ENCODE measurements at places on chromosomes 6 and 20.

DNA sequence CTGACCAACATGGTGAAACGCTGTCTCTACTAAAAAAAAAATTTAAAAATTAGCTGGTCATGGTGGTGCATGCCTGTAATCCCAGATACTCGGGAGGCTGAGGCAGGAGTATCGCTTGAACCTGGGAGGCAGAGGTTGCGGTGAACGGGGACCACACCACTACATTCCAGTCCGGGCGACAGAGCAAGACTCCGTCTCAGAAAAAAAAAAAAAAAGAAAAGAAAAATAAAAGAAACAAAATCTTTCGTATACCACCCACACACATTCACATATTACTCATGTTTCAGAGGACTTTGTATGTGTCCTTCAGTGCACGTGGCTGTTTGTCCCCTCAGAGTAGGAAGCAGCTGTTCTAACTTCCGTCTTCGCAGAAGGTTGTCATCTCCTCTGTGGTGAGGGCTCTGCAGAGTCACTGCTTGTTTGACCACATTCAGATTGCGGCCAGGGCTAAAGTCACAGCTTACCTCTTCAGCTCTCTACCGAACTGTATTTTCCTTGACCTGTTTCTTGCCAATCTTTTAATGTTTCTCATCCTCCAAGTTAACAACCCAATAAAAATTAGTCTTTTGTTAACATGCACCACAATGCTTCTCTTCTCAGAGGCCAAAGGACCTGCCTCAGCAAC is 36.6 kb upstream of the HIVEP1 start:
- DNase-seq = no peak

GRCh38 chr6:164370773-164371172 is 938.6 kb downstream of the C6orf118 start:
- no peak for DNase-seq

GRCh38 chr20:504632-505075 is 38.9 kb downstream of the CSNK2A1 start:
- DNase-seq = no peak

GRCh38 chr6:24126586-24127192 is 674 bp downstream of the NRSN1 start:
- DNase-seq = peak; percentile 5

DNA sequence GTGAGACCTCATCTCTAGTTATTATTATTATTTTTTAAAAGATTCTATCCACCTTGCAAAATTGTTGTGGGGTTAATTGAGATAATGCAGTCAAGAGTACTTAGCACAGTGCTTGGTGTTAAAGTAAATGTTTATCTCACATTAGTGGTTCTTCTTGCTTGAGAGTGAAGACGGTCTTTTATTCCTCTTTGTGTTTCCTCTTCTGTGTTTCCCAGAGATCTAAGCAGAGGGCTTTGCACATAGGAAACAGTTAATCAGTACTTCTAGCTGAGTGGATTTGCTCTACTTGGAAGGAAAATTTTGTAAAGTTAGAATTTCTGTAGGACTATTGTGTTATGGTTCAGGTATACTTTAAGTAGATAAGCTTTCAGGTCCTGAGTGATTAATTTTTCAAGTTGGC is 3.5 kb downstream of the ARMC2 start:
- no peak for DNase-seq

DNA sequence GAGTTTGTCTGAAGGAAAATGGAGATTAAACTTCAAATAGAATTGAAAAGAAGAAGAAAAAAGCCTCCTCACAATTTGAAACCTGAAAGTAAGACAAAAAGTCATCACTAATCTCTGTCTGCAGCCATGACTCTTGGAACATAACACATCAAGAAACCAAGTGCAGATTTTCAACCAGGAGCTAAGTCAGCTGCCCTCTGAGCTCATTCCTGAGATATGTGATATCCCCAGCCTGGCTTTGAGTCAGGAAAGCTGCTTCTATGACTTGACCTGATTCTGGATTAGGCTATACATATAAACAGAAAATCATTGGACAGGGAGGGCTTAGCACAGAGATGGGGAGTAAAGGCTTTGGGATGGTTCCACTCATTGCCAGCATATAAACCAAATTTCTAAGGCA is 891.4 kb downstream of the TFAP2A start:
- no peak for DNase-seq

- no peak for DNase-seq
These were observed 174.9 kb downstream of the QKI start for GRCh38 chr6:163589387-163589786.

GRCh38 chr20:2797136-2797983 is 3.1 kb downstream of the CPXM1 start:
- DNase-seq = no peak

- no peak for DNase-seq
These were observed 56.6 kb upstream of the ERVFRD-1 start for GRCh38 chr6:11168091-11168635.

DNA sequence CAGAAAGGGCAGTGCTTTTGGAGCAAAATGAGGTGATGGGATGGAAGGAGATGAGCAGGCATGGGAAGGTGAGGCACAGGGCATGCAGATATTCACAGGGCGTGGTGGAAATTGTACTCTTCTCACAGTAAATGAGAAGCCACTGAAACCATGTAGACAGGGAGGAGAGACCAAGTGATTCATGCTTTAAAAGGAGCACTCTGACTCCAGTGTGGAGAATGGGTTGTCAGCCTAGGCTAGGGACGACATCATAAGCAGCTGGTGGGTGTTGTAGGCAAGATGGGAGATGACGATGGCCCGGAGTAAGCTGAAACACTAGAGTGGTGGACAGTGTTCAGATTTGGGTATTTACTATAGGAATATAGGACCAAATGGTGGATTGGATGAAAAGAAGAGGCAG is 18.4 kb downstream of the PDE7B start:
- no peak for DNase-seq

DNA sequence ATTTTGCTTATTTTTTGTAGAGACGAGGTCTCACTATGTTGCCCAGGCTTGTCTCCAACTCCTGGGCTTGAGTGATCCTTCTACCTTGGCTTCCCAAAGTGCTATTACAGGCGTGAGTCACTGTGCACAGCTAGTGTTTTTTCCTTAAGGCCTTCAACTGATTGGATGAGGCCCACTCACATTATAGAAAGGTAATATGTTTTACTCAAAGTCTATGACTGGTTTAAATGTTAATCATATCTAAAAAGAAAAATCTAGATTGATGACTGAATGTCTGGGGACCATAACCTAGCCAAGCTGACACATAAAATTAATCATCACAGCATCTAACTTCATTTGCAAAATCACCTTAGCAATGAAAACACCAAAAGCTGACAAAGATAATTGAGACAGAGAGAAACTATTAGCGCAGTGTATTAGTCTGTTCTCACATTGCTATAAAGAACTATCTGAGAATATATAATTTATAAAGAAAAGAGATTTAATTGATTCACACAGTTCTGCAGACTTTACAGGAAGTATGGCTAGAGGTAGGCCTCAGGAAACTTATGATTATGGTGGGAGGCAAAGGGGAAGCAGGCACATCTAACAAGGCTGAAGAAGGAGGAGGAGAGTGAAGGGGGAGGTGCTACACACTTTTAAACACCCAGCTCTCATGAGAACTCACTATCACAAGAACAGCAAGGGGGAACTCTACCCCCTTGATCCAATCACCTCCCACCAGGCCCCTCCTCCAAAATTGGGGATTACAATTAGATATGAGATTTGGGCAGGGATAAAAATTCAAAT is 66.8 kb upstream of the ARHGAP18 start:
- no peak for DNase-seq

GRCh38 chr6:56582236-56582635 is 60.5 kb downstream of the DST start:
- DNase-seq = no peak

DNA sequence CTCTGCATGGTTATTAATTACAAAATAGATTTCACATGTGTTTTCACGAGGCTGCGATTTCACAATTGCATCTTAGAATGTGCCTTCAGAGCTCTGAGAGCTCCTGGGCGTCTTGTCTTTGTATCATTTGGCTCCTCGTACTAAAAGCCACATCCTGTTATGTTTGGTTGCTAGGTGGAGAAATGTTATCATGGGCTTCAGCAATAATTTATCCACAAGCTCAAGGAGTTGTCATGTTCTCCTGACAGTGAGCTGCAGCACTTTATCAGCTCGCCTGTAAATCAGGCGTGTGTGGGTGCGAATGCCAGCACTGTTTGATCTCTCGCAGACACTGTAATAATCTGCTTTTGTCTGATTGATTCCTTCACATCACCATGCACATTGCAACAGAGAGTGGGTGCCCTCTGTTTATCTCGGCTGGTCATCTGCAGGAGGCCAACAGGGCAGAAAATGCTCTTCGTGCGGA is 218.6 kb upstream of the ZFP64 start:
- peak; percentile 51 for DNase-seq

- no peak for DNase-seq
These were observed 26.3 kb upstream of the PLCG1 start for GRCh38 chr20:41110930-41111577.

DNA sequence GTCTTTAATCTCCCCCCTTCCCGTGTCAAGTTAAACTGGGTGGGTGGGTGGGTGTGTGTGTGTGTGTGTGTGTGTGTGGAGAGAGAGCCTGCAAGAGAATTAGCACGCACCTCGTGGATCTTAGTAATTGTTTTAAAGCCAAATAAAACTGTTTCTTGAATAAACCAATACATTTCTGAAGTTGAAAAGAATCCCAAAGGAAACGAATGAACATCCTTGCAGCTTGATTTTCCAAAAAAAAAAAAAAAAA is 381 bp upstream of the BICRAL start:
- no peak for DNase-seq

GRCh38 chr20:3681931-3682781 is at the start of gene ADAM33:
Gene ADAM33 (minus strand): TSS chr20:3682010. CDS start chr20:3682004, 6 bp downstream.
- no peak for DNase-seq

DNA sequence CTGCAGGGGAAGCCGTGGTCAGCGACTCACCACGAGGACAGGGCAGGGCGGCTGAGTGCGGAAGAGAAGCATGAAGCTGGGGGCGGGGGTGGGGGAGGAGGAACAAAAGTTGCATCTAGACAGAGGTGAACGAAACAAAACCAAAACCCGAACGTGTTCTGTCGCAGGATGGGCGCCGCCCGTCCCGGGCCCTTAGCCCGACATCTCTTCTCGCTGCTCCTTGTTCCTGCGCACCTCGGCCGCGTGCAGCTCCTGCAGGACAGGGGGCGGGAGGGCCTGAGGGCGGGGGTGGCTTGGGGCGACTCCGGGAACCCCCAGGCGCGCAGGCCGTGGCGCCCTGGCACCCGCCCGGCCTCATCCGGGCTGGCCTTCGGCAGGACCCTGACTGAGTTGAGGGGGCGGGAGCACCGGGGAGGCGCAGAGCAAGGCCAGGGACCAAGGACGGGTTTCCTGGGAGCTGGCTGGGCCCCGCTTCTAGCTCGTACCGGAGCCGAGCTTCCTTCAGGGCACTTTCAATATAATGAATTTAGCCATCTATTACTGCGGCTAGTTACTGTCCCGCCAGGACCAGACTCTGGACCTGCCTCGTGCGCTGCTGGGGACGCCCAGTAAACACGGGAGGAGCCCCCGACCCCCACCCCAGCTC is 12.0 kb downstream of the STMN3 start:
- DNase-seq = peak; percentile 47

DNA sequence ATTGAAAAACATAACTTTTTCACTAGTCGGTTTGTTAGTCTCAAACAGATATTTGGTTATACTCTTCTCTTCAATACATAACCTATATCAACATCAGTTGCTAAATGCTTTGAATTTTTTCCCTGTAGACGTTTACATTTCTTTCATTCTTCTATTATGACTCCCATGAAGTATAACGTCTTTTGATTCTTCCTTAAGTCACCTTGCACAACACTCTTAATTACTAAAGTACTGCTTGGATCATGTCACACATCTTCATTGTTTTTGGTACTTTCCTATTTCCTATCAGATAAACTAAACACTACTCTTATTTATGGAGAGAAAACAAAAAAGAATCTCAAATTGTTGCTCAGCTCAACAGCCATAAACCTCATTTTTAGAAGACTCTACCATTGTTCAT is 23.0 kb upstream of the BMP5 start:
- DNase-seq = no peak

GRCh38 chr20:24378661-24379483 is 90.6 kb upstream of the SYNDIG1 start:
- no peak for DNase-seq

DNA sequence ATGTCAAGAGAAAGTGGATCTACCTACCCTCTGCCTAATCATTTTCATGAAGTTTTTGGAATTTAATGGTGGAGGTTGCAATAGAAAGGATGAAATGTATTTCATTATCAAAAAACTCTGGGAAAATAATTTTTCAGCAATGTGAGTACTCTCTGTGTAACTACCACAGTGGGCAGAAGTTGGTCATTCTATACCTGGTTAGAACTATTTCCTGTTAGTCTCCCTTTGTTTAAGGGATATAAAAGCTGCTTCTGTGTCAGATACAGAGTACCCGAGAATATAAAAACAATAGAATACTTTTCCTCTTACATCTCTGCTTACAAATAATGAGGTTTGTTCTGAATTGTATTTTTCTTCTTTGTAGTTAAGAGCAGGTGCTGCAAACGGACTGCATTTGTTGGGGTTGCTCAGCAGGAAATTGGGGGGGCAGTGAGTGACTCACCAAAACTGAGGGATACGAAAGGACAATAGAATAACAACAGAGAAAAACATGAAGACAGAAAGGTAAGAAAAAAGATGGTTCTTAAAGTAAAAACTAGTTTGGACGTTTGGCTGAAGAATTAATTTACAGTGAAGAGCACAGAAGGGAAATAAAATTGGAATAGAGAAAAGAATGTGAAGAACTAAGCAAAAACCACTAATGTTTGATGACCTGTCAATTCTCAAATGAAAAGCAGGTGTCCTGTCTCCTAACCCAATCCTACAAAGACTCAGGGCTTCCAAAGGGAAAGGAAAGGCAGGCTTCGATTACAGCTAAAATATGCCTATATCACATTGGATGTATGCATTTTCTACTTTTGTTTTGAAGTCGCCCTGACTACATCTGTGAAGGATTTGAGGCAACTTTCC is 703.1 kb downstream of the RFPL4B start:
- no peak for DNase-seq

- DNase-seq = no peak
These were observed 4.1 kb upstream of the DLL1 start for GRCh38 chr6:170294813-170295509.

- DNase-seq = no peak
These were observed 63.2 kb downstream of the RAB44 start for GRCh38 chr6:36760685-36761435.

GRCh38 chr6:134630508-134631121 is 312.7 kb upstream of the SGK1 start:
- DNase-seq = no peak

- DNase-seq = no peak
These were observed 31.8 kb downstream of the PSMB9 start for GRCh38 chr6:32885698-32886286.

Measured in T-helper 1 cell (primary cell).